Colonic mucosa (tissue), 4 donors: ENCODE measurements at places on chromosomes 7 and 10. TPM values are rescaled to one million over a fixed set of nuclear protein-coding genes. Genes with fewer than 3 reads are reported as not detected.

GRCh38 chr7:37093257-37093656 lies 355.4 kb downstream of the ELMO1 start:
- no peak for DNase-seq

DNA sequence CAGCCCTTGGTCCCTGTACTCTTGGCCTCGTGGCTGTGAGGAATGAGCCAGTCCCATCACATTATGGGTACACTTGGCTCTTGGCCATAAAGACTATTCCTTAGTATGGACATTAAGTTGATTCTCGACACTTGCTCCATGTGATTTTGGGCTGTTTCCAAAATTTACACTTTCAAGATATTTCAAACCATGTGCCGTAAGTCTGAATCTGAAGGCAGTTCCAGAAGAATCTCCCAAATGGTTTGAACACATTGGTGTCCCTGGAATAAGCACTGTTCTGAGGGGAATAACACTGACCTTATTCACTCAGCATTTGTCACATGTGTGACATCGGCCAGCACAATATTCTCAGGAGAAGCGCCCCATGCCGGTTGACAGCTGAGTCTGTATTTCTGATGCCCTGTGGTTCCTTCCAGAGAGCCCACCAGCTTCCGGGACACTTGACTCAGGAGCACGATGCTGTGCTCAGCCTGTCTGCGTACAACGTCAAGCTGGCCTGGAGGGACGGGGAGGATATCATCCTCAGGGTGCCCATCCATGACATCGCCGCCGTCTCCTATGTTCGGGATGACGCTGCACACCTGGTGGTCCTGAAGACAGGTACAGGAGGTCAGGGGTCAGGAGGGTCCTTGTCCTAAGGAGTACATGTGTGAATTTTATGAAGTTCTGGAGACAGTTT lies 24.6 kb downstream of the NACAD start:
- no peak for DNase-seq

Gene NPC1L1
- 0.10 TPM for total RNA-seq

Gene SLC4A2
- 169 TPM for total RNA-seq
